Left lobe of liver (tissue), 2 donors: ENCODE measurements at places on chromosomes 7 and 10.

DNA sequence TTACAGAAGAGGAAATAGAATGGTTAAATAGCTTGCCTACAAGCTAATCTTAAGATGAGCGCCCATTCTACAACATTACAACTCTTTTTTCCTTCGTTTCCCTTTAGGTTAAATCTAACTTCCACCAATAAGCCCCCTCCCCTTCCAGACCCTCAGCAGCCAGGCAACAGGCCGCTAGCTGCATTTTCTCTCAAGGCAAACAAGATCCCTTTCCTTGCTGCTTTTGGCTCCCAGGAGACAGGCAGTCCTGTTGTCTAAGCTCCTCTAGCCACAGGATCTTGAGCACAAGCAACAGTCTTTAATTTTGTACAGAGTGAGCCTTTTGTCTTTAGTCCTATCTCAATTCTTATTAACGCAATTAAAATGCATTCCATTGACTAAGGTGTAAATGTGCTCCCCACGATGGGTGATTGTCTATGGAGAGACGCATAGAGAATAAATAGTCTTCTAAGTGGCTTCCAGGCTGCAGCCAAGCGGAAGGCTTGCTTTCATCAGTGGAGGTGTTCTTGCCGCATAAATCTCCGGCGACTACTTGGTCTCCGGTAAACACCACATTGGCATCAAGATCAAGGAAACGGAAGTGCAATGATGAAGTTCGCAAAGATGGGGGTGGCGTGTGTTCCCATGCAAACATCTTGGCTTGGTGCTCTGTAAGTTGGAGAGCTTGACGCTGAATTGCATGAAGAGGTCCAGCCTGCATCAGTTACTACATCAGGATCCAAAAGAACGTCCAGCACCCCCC is 181.9 kb upstream of the LYZL2 start:
- no peak for DNase-seq

DNA sequence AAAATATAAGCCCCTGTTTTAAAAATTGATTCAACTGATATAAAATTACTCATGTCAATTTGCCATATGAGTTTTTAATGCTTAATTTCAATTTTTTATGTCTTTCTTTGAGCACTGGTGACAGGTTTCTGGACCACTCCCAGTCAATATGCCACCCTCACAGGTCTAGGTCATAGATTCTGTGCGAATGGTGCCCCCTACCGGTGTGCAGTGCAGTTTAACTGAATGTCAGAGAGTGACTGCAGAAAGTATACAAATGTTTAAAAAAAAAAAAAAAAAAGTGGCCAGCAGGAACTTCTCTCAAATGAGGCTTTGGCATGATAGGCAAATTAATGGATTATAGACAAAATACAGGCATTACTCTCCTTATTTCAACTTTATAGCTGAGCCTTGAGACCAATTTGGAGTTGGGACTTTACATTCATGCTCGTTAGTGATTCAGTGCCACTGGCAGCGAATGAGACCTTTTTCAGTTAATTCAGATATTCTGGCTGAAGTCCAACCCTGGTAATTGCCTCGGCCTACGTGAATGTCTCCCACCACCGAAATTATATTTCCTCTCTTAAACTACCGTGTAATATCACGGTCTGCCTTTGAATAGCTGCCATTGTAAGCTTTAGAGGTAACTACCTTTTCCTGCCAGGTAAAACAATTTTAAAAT is 427.6 kb downstream of the PHTF2 start:
- no peak for DNase-seq

DNA sequence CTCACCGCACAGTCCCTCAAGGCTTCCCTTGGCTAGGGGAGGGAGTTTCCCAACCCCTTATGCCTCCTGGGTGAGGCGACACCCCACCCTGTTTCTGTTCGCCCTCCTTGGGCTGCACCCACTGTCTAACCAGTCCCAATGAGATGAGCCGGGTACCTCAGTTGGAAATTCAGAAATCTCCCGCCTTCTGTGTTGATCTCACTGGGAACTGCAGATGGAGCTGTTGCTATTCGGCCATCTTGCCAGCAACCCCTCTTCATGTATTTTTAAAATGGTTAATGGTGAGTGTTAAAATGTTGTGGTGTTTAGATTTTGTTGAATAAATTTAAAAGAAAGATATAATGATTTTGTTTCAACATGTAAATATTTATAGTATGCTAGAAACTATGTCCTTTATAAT is 22.0 kb downstream of the UMAD1 start:
- DNase-seq: no peak

DNA sequence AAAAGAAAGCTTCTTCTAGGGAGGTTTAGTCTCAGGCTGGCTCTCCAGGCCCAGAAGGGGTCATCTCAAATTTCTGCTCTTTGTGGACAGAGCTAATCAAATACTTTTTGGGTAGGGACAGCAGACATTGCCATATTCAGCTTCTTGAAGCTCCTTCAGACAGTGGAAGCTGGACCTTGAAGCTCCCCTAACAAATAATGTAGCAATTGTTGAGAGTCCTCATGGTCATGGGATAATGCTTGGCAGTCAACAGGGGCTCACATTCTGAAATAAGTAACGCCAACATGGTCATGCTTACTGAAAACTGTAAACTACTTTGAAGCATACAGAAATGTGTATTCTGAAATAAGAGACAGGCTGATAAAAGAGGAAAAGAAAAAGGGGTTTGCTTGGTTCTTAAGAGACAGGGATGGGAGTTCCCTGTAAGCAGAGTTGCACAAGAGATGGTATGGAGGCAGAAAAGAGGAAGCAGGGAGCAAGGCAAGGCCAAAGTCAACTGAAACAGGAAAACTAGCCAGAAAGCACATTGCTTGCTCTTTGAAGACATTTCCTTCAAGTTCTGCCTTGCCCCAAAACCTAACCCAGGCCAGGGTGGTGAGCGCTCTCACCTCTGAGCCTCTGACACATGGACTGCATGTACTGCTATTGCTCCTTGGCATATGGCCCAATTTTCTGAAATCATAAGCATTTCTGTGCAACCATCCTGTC is 53.1 kb upstream of the KMT2E start:
- no peak for DNase-seq

GRCh38 chr10:118914629-118915028 is 114.9 kb upstream of the NANOS1 start:
- DNase-seq: no peak

DNA sequence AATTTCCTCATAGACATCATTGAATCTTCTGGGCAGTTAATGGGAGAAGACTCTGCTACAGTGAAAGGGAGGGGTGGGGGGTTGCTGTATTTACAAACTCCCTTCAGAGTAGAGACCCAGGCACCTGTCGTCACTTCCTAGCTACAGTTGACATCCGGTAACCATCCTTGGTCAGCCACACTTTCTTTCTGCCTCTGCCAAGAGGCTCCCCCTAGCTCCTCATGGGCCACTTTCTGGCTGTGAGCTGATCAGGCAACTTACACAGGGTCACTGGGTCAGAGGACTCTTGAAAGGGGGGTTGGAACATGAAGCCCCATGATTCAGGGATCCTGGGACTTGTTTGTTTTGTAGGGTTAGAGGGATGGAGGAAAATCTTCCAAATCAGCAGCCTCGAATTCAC is 1.2 kb downstream of the TECPR1 start:
- no peak for DNase-seq

DNA sequence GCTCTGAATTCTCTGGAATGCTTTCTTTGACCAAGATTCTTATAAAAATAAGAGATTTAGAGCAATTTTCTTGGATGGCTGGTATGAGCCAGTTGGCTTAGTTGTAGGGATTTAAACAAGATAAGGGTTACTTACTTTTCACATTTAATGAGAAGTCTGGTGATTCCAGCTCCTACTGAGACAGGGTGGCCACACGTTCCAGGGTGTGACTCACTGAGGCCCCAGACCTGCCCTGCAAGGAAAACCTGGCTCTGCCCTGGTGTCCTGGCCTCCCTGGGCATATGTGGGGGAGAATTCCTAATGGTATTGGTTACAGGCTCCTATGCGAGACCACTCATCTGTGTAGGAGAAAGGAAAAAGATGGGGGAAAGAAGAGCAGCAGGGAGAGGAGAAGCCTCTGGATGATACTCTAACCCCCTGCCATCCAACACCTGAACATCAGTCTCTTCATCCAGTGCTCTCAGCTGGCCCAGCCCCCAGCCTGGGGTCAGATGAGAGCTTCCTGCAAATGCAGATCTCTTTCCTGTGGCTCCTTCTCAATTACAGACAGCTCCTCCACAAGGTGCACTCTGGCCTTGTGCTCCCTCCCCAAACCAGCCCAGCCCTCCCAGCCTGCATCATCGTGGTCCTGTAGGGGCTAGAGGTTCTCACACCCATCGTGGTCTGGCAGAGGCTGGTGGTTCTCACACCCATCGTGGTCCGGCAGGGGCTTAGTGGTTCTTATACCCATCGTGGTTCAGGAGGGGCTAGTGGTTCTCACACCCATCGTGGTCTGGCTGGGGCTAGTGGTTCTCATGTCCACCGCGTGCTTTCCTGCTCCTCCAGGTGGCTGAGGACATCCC is 139.9 kb downstream of the EGFR start:
- DNase-seq: peak; percentile 39

DNA sequence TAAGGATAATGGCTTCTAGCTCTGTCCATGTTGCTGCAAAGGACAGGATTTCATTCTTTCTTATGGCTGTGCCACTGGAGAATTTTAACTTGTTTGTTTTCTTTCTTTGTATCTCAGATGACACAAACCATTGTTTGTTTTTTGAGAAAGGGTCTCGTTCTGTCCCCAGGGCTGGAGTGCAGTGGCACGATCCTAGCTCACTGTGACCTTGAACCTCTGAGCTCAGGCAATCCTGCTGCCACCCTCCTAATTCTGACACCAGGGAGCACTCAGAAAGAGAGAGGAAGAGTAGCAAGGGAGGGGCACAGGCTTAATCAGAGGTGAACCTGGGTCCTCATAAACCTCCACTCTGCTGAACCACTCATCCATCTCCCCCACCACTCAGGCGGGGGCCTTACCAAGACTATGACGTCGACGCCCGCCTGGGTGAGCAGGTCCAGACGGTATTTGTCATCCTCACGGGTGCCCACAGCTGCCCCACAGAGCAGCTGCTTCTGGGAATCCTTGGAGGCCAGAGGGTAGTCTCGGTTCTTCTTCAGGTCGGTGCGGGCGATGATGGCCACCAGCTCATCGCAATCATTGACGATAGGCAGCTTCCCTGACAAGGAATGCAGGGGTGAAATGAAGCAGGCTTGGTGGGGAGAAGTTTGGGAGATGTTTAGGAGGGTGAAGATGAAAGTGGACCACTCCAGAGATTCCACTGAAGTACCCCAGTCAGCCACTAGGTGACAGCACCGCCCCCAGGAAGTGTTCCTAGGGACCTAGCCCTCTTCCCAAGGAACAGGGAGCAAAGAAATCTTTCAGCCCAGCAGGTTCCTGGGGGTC is 11.6 kb downstream of the IMPDH1 start:
- no peak for DNase-seq

DNA sequence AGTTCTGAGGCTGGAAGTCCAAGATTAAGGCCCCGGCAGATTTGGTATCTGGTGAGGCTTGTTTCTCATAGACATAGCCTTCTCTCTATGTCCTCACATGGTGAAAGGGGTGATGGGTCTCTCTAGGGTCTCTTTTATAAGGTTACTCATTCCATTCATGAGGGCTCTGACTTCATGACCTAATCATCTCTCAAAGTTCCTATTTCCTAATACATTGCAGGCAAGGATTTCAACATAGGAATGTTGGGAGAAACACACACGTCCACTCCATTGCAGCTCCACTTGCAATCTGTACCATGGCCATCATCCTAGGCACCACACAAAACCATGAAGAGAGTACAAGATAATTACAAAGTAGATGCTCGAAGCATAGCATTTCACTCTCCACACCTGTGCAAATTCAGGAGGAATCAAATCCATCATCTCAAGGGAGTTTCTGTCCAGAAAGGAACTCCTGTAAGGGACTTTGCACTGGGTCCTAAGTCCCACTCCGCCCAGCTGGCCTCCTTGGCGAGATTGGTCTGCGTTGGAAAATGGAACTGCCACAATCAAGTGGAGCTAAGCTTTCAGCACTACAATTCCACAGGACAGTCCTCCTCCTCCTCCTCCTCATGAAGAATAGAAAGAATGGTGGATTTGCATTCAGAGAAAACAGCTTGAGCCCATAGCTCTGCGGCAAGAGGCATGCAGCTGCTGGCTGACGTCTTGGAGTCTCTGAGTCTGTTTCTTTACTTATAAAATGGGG is 8.8 kb downstream of the DDC start:
- no peak for DNase-seq

- DNase-seq: no peak
Measured at GRCh38 chr7:51123322-51124019, 193.1 kb downstream of the COBL start.

GRCh38 chr7:137235434-137235833 is 108.1 kb downstream of the PTN start:
- no peak for DNase-seq

DNA sequence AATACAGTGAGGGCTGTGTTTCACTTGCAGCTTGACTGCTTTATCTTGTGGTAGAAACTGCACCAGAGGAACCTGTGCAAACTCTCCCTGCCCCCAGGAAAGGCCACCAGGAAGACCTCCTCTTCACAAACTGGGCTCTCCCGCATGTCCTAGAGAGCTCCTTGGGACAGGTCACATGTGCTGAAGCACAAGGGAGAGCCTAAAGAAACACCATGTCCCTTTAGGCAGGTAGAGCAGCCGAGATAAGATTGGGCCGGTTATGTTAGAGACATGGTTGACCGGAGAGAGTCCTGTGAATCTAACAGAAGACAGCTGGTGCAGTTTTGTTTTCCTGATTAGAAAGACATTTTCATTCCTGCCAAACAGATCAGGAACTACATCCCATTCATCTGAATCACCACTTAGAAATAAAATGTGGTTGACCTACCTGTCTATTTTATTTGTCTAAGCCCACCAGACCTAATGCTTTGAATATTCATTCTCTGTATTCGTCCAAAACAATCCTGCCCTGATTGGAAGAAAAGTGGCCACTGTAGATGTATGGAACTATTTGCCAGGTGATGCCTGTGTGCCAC is 224.1 kb downstream of the GLI3 start:
- DNase-seq: no peak

DNA sequence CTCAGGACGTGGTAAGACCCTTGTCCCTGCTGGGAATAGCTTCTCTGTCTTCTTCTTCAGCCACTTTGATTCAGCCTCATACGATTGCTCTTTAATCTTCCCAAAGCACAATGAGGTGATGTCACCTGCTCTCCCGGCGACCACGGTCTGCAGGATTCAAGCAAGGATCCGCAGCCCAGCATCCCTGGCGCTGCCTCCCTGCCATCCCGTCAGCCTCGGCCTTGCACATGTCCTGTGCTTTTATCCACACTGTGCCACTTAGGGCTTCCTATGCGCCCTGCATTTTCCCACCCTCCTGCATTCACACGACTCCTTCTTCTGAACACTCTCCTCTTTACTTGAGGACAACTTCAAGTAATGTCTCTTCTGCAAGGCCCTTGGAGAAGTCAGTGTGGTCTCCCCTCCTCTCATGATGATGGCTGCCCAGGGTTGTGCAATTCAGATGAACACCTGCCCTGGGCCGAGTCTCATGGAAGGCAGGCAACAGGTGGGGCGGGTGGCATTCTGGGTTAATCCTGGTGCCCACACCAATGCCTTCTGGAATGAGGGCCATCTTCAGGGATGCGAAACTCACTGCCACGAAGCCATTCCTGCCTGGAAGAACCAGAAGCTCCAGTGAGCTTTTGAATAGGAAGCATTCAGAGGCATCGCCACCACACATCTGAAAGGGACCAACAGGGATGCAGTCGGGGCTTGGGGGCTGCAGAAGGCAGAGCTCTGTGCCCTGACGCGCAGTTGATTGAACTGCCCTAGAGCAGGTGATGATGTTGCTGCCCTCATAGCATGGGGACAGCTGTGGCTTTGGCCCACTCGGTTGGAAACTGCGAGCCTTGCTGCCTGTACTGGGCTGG is 287.5 kb downstream of the GLRX3 start:
- DNase-seq: no peak

GRCh38 chr7:105187302-105188169 is 173.5 kb downstream of the KMT2E start:
- DNase-seq: no peak

- no peak for DNase-seq
Measured at GRCh38 chr10:10630281-10630680, 387.4 kb upstream of the CELF2 start.
